ENCODE measurements at places on chromosomes 1 and 21.

DNA sequence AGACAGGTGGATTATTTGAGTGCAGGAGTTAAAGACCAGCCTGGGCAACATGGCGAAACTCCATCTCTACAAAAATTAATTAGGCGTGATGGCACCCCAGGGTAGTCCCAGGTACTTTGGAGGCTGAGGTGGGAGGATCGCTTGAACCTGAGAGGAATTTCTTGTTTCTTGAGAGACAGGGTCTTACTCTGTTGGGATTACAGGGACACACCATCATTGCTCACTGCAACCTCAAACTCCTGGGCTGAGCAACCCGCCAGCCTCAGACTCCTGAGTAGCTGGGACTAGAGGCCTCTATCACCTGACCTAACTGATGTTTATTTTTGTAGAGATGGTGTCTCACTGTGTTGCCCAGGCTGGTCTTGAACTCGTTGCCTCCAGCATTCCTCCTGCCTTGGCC lies 24.8 kb downstream of the DHX9 start:
- DNase-seq: no peak

DNA sequence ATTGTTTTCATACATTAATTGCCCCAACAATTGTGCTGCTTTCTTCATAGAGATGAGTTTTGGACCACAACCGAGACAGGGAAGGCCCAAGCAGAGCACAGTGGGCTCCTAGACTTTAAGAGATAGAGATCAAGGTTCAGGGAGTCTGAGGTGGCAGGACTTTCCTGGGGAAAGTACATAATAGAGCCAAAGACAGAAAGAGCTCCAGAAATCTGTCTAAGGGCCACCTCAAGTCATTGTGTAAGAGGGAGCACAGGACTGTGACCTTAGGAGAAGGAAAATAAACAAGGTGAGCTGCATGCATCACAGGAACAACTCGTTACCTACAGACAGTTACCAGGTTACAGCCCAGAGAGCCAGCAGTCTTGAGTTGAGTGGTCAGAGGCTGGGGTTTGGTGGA lies 41.3 kb upstream of the CR2 start:
- DNase-seq: no peak

GRCh38 chr1:95408507-95409136 lies 174.6 kb downstream of the RWDD3 start:
- DNase-seq: no peak

GRCh38 chr1:237799762-237800474 lies 90.8 kb downstream of the ZP4 start:
- peak; percentile 64 for DNase-seq

DNA sequence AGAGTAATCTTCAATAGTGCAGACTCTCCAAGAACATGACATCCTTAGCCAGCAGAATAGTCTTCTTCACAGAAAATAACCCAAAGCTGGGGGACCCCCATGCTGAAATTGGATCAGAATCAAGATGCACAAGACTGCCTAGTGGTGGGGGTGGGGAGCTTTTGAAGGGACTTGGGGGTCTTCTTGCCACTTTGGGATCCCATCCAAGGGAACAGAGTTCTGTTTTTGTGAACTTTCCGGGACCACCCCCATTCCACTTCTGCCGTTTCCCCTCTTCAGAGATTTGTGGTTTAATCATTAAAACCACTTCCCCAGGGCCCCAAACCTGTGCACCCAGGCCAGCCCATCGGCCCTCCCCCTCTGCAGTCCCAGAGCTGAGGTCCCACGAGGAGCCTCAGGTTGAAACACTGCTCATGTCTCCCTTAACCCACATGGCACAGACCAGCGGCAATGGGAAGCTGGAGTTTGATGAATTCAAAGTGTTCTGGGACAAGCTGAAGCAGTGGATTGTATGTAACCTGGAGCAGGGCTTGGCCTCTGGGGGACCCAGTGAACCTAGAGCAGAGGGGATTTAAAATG lies 44.9 kb downstream of the CAPN9 start:
- no peak for DNase-seq

- DNase-seq: no peak
These were observed 45.5 kb downstream of the ATP5PF start for GRCh38 chr21:25689226-25689625.

DNA sequence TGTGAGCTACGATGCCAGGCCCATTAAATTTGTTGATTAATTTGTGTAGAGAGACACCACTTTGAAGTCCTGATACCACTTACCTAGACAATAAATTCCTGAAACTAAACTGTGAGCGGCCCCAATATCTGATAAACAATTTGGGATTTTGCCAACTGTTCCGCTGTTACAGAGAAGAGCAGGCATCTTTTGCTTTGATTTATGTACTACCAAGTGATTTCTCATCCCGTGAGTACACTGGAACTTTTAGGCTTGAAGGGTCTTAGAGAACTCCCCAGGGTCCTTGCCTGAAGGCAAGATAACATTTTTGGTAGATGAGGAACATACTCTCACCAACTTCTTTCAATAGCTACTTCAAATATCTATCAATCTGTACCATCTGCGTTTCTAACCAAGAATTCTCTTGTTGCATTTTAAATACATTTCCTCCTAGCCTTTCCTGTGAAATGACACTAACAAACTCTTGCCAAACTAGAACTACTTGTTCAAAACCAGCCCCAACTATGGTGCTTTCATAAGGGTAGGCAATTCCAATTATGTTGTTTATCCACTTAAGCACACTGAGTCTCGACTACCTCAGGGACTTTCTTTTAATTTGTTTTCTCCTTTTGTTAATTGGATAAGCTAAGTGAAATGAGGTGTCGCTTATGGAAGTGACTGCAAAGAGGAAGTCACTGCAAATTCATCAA lies 23.2 kb upstream of the SLC30A1 start:
- no peak for DNase-seq

GRCh38 chr1:96306809-96307560 lies 414.6 kb upstream of the PTBP2 start:
- no peak for DNase-seq

- DNase-seq: no peak
These were observed 77.5 kb downstream of the MAST2 start for GRCh38 chr1:45880930-45881329.

- DNase-seq: no peak
These were observed 12.1 kb downstream of the ATP6V1G3 start for GRCh38 chr1:198528364-198528763.

GRCh38 chr1:231065510-231066241 lies 25.6 kb upstream of the FAM89A start:
- no peak for DNase-seq

DNA sequence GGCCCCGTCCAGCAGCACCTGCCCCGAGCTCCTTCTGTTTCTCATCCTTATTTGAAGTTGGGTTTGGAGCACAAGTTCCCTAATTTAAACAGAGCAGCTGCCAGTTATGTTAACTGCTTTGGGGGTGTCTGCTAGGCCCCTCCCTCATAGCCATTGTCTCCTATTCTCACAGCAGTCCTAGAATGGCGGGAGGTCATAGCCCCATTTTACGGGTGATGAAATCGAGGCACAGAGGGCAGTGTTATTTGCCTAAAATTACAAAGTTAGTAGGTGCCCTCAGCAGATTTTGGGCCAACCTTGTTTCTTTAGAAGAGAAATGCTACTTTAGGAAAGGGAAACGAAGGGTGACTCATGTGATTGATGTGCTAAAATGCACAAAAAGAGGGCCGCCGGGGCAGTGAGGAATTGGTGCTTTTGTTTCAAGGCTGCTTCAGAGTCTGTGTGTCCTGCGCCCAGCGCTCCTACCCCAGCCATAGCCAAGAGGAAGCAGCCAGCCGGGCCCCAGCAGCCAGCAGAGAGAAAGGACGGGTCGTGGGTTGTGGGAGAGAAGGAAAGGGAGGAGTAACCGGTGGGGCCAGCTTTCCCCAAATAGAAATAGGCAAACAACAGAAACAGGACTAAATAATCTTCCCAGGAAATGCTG lies 13.0 kb downstream of the VANGL1 start:
- DNase-seq: no peak

- DNase-seq: no peak
These were observed 54.6 kb upstream of the ECE1 start for GRCh38 chr1:21344750-21345443.

- no peak for DNase-seq
These were observed 9.4 kb downstream of the PRDM15 start for GRCh38 chr21:41869771-41870170.

GRCh38 chr1:169367096-169367685 lies 406 bp downstream of the NME7 start:
- no peak for DNase-seq

DNA sequence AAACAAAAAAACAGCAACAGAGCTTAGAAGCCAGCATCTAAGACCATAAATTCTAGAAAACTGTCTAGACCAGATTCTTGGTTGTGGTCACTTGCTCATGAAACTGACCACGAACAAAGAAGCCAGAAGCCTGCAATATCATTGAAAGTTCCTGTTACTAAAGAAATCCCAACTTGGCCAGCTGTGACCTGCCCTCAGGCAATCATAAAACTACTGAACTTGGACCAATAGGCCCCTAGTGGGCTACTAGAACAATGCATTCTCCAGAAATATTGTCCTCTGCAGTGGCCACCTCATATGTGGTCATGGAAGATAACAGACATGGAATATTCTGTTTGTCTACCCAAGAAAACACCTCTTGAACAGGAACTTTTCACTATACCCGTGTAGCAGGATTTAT lies 87.7 kb downstream of the SPATA17 start:
- no peak for DNase-seq

DNA sequence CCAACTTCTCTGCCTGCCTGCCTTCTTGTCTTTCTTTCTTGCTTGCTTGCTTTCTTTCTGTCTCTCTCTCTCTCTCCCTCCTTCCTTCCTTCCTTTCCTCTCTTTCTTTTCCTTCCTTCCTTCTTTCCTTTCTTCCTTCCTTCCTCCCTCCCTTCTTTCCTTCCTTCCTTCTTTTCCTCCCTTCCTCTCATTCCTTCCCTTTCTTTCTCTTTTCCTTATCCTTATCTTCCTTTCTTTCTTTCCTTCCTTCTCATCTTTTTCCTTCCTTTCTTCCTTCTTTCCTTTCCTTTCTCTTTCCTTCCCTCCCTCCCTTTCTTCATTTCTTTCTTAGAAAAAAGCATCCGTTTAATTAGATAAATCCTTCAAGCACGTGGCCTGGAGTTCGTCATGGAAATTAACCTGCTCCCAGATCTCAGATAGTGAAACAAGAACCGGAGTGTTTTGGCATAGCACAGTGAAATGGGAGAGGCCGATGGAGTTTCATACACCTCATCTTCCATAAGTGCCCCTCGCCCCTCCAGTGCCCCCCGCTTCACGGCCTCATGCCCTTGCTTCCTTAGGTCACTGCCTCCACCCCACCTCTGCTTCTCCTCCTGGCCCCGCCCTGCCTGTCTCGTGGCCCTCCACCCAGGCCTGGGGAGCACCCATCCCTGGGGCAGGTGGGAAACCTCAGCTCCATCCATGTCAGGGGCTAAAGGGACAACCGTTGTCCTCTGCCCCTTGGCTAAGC lies 11.3 kb downstream of the CASZ1 start:
- no peak for DNase-seq

DNA sequence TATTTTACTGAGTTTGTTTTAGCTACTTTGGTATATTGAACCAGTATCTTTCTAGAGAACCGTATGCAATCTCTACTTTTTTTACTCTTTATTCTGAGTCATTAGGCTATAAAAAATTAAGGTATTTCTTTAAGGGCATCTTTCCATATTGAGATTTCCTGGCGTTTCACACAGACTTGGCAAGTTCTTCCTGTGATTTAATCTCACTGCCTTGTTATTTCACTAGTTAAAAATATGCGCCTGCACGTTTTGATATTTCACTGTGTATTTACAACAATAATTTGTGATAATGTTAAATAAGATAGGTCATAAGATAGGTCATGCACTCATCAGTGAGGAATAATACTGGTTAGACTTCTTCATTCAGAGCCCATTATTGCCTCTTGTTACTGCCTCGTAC lies 16.2 kb upstream of the CR1L start:
- DNase-seq: no peak

GRCh38 chr21:42659416-42660117 lies 6.1 kb downstream of the PDE9A start:
- DNase-seq: no peak

- no peak for DNase-seq
These were observed 62.6 kb upstream of the C1orf105 start for GRCh38 chr1:172357753-172358385.

- DNase-seq: no peak
These were observed 54.9 kb downstream of the NVL start for GRCh38 chr1:224274970-224275626.

- DNase-seq: no peak
These were observed 323.0 kb upstream of the ADGRL2 start for GRCh38 chr1:81477710-81478109.

GRCh38 chr1:47175227-47175934 lies 14.5 kb downstream of the PDZK1IP1 start:
- DNase-seq: peak; percentile 45

Measured in CD4-positive, alpha-beta T cell treated with Interleukin-21 for 1 hour (primary cell).